Mammary epithelial cell (primary cell): ENCODE measurements at places on chromosomes 7 and 10. TPM values are rescaled to one million over a fixed set of nuclear protein-coding genes. Genes with fewer than 3 reads are reported as not detected.

Gene VWA2
- 0.14 and 0.35 TPM in 2 replicates for total RNA-seq

Gene LBX1
- not detected for total RNA-seq

Gene PALD1
- under 0.01 TPM for total RNA-seq

Gene MORN4
- total RNA-seq = 11.7 and 17.5 TPM in 2 replicates

Gene ADAM12
- total RNA-seq = 0.05 and 0.26 TPM in 2 replicates

Gene MKI67
- 1.3 TPM for total RNA-seq

Gene RADIL
- 0.17 TPM for total RNA-seq

Gene ANKRD1
- 60.7 TPM for total RNA-seq

Gene RBM28
- 46.9 and 52.1 TPM in 2 replicates for total RNA-seq

Gene VIPR2
- not detected for total RNA-seq

Gene FAM170B
- total RNA-seq = not detected in 2 replicates

Gene SPDYE5
- not detected in 2 replicates for total RNA-seq

Gene IDI2
- total RNA-seq = not detected

Gene PCGF5
- total RNA-seq = 22.5 TPM

Gene MACROH2A2
- 30.9 and 32.6 TPM in 2 replicates for total RNA-seq
